Activated T-cell treated with anti-CD3 and anti-CD28 coated beads, Interleukin-2, amount 50 U/mL, for 72 hours (primary cell): ENCODE measurements at places on chromosomes 11 and 22.

- no peak for DNase-seq
Measured at GRCh38 chr11:120704256-120704750, 192.8 kb downstream of the GRIK4 start.

- no peak for DNase-seq
Measured at GRCh38 chr22:25497181-25497641, 67.3 kb upstream of the GRK3 start.

DNA sequence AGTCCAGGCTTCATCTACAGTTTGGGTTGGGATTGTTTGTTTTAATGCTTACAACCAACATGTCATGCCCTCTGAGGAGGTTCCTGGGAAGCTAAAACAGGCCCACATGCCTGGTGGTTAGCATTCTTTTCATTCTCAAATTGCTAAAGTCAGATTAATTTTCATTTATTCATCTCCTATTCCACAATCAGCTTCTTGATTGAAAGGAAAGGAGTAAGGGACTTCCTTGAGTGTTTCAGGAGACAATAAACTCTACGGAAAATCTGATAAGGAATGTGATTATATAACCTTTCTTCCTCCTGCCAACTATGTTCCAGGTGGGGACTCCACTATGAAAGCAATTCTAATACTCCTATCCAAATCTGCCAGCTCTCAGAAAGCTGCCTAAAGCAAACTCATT is 30.8 kb downstream of the MRTFA start:
- DNase-seq, result no peak

DNA sequence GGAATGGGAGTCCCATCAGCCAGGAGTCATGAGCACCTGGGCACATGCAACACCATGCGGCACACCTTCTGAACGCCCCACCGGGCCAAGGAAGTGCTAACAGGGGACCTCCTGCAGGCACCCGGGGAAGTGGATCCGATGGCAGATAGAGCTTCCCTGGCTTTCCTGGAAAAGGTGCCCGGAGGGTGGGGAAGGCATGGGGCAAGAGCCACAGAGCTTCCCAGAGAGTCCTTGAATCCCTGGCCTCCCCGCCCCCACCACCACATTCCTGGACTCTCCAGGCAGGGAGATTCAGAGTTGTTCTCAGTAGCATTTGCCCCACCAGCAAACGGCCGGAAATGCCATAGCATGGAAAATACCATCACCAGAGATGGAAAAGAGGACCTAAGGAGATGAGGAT is 8.3 kb downstream of the TRIM29 start:
- no peak for DNase-seq

DNA sequence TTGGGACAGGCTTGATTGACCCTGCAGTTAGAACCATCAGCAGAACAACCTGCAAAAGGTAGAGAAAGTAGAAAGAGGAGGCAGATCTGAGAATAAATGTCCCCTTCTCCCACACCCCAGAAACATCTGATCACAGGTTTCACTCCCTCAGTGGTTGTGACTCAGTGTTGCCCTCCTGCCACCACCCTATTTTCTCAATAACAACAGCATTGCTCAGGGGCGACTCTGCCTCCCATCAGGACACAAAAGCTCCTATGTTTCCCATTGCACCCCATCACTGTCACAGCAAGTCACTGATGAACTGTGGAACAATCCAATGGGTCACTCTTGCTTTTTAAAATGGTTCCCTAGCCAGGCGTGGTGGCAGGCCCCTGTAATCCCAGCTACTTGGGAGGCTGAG is 110.2 kb downstream of the RASSF10 start:
- DNase-seq, result no peak

DNA sequence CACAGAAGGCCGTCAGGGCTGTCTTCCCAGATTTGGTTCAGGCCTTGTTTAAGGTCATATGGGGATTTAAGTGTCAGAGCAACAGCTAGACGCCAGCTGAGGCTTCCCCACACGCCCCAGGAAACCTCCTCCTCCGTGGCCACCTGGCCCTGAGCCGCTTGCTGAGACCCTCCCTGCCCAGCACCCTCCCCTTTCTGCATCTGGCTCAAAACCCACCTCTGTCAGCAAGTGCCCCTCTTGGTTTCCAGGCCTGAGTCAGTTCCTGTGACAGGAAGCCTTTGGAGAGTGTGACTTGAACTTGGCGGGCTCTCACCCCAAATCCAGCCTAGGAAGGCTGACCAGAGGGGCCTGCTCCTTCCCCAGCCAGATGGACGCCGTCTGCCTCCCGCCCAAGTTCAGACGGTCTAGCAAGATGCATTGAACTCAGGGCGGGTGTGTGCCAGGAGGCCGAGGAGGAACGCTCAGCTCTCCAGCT is 561 bp downstream of the FXYD2 start:
- peak; percentile 43 for DNase-seq

GRCh38 chr11:123188508-123189165 is 6.4 kb downstream of the CLMP start:
- DNase-seq, result no peak

GRCh38 chr11:119728211-119728626 is 781 bp downstream of the NECTIN1 start:
- DNase-seq, result peak; percentile 17

- no peak for DNase-seq
Measured at GRCh38 chr22:28223826-28224225, 304.8 kb upstream of the PITPNB start.

- no peak for DNase-seq
Measured at GRCh38 chr22:22709719-22710445, 65.5 kb downstream of the GGTLC2 start.

GRCh38 chr22:19586922-19587684 is 62.9 kb upstream of the CLDN5 start:
- no peak for DNase-seq

DNA sequence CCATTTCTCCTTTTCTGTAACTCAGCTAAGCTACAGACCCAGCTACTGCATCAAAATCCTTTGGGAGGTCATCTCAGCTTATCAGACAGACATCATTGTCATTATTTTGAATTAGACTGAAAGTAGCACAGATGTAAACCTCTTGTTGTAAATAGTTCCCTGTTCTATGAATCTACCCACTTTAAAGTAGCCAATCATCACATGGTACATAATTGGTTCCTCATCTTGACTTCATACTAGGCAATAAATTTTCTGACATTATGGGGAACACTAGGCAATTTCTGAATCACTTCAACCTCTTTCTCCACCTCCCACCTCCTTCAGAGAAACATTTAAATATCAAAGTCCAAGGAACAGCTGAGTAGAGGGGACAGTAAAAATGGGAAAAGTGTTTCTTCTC is 47.9 kb downstream of the MPPED2 start:
- no peak for DNase-seq

DNA sequence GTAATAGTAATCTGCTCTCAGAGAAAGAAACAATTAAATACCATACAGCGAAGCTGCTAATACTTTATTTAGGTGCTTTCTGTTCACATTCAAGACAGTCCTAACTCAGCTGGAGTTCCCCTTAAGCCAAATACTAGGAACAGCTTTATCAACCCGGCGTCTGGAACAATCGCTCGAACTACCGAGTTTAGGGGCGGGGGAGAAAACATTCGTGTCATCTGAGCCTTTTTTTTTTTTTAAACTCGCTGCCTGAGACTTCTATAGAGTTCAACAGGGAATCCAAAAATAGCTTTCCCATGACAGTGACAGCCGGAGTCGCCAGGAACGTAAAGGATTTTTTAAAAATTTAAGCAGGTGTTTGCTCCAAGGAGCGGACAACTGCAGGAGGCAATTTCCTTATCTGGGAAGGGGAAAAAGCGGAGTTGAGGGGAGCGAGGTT is 852 bp downstream of the TRAF6 start:
- DNase-seq, result peak; percentile 12

GRCh38 chr11:36507824-36508489 is 2.1 kb downstream of the TRAF6 start:
- no peak for DNase-seq

- no peak for DNase-seq
Measured at GRCh38 chr11:60511393-60511792, 3.8 kb upstream of the MS4A13 start.

DNA sequence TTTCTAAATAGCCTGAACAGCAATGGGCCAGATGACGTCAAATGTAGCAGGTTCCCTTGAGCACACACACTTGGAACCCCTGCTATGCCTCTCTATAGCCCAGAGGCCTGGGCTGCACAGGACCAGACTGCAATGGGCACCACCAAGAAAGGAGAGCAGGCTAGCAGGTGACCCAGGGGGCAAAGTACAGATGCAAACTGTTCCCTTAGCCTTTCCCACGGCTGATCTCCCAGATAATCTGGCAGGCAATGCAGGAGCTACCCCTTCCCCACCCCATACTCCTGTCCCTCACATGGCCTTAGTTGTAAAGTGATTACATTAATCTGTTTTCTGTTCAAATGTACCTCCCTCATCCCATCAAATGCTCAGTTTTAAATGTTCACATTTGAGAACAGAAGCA is 41.3 kb downstream of the SMCO4 start:
- no peak for DNase-seq

GRCh38 chr11:113392236-113392921 is 4.8 kb downstream of the ANKK1 start:
- DNase-seq, result no peak

DNA sequence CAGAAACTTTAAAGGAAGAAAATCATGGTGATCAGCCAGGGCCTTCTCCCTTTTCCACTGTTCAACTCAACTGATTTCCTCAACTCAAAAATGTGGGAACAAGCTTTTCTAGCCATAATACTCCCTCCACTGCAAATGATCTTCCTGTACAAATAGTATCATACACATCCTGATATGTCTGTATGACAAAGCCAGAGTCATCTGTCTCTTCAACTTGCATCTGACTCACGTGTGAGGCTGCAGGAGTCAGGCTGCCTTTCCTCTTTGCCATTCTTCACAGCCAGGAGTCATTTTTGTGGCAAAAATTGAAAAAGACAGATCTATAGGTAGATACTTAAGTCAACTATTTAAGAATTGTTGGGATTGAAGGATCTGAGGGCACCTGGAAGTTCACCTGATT is 13.3 kb downstream of the PATZ1 start:
- no peak for DNase-seq

DNA sequence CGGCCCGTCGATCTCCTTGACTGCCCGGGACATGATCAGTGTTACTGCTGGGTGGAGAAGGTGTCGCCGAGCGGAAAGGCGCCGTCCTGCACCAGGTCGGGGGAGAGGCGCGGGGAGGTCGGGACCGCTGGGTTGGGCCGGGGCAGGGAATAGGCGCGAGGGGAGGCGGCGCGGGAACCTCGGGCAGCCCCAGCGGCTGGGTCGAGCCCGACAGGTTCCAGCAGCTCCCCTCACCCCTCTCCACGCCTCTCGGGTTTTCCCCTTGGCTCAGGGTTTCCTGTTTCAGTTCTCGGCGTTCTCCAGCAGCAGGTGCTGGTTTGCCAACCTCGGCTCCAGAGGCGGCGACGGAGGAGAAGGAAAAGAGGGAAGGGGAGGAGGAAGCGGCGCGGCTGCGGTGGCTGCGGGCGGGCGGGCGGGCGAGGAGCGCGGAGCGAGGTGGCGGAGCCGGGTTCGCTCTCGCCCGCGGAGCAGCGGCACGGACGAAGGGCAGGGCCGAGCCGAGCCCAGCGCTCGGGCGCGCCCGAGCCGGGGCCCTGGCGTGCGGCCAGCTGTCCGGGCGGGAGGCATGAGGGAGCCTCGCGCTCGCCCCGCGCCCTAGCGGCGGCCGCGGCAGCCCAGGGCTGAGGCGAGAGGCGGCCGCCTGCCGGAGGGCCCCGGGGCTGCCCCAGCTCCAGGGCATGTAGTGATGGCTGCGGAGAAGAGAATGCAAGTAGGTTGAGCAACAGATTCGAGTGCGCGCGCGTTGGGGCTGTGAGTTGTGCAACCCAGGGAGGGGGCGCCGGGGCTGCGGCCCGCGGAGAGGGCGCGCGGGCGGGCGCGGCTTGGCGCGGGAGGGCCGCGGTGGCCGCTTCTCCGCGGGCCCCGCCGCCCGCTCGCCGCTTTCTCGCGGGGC is at the start of gene ZC3H12C:
Gene ZC3H12C, plus strand, starts transcription at position 878 of the 892 bp plus-strand sequence. CDS start 20 bp downstream, outside the sequence.
- peak; percentile 62 for DNase-seq

GRCh38 chr11:72624496-72625201 is 49.6 kb downstream of the PDE2A start:
- no peak for DNase-seq

GRCh38 chr22:37400719-37401118 is 26.6 kb downstream of the ELFN2 start:
- no peak for DNase-seq

GRCh38 chr11:123517559-123518364 is 87.7 kb downstream of the GRAMD1B start:
- DNase-seq, result no peak

DNA sequence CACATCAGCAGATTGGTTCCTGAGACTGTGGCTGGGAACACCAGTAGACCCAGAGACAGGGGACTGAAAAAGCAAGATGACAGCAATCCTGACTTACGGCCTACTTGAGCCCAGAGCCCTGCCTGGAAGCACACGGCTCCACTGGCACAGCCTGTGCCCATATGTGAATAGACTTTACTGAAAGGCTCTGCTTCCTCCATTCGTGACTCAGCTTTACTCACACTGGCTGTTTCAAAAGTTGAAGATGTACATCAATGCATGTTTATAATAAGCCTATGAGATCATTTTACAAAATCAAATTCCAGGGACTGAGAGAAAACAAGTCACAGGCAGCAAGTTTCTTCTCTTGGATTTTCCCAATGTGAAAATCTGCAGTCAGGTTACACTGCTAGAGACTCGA is 134.6 kb upstream of the TEAD1 start:
- DNase-seq, result no peak

GRCh38 chr11:6351782-6352382 is 31.6 kb upstream of the CAVIN3 start:
- peak; percentile 42 for DNase-seq
